CD4-positive, alpha-beta T cell treated with Interleukin-15 for 4 hours (primary cell): ENCODE measurements at places on chromosomes 2 and 18.

GRCh38 chr2:10890706-10891270 lies 20.9 kb upstream of the KCNF1 start:
- DNase-seq: no peak

- DNase-seq: no peak
Observed at GRCh38 chr18:396251-396555, 104.3 kb downstream of the COLEC12 start.

DNA sequence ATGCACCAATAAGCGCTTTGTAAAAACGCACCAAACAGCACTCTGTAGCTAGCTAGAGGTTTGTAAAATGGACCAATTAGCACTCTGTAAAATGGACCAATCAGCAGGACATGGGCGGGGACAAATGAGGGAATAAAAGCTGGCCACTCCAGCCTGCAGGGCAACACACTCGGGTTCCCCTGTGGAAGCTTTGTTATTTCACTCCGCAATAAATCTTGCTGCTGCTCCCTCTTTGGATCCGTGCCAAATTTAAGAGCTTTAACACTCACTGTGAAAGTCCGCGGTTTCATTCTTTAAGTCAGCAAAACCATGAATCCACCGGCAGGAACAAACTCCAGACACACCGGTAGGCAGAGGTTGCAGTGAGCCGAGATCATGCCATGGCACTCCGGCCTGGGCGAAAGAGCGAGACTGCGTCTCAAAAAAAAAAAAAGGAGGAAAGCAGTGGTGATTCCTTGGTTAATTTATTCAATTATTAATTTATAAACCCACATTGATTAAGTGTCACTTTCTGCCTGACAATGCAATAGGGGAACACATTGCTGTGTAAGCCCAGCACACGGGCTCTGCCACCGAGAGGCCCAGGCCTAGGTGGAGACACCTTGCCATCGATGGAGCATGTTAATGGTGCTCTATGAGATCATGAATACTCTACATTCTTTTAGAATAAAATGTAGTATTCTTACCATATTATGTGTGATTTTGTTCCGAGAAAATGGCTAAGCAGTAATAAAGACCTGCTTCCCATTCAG lies 687.6 kb upstream of the HS6ST1 start:
- no peak for DNase-seq

GRCh38 chr2:79702905-79703304 lies 190.1 kb downstream of the CTNNA2 start:
- no peak for DNase-seq

- DNase-seq: no peak
Observed at GRCh38 chr2:25387876-25388449, 46.2 kb upstream of the DNMT3A start.

DNA sequence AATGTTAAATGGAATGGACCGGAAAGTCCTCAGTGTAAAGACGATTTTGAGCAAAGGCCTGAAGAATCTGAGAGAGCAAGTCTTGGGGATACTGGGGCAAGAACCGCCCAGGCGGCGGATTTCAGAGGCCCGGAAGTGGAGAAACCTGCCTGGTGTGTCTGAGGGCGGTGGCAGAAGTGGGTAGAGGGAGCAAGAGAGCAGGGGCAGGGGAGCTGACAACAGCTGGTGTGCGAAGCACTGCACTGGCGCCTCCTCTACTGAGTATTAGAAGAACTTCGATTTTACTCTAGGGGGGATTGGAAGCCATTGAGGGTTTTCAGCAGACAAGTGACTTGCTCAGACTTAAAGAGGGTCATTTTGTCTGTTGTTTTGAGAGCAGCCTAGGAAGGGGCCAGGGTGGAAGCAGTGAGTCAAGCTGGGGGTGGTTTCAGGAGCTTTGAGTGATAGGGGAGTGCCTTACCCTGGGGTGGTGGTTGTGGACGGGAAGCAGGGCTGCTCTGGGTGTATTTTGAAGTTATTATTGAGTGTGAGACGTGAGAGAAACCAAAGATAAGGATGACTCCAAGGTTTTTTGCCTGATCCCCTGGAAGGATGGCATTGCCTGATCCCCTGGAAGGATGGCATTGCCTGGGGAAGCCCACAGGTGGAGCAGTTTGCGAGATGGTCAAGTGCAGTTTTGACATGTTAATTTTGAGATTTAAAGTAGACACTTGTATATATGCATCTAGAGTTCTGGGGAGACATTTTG lies 52.5 kb downstream of the ZNF236 start:
- DNase-seq: peak; percentile 21

DNA sequence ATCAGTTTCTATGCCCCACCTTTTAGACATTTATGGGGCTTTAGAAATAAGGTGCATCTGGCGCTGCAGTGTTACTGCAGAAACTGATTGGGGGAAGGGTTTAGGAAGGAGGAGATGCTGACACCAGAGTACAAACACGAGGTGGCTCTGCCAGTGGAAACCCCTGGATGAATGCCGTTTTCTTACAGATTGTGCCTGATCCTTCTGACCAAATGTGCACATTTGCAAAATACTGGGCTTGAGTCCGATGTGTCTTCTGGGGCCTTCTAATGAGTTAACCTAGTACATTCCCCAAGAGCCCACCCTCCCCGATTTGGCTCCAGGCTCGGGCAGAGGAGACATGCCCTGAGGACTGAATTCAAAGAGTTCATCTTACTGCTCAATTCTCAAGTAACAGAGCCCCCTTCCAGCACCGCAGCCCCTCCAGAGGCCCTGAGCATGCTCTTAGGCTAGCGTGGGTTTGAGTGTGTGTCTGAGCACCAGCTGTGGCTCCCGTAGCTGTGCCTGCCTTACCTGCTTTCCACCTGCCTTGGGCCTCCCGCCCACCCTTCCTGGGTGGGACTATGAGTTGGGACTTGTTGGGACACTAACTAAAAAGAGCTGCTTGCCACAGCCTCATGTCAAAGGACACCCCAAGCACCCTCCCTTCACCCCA lies 116.7 kb upstream of the COPS8 start:
- no peak for DNase-seq

DNA sequence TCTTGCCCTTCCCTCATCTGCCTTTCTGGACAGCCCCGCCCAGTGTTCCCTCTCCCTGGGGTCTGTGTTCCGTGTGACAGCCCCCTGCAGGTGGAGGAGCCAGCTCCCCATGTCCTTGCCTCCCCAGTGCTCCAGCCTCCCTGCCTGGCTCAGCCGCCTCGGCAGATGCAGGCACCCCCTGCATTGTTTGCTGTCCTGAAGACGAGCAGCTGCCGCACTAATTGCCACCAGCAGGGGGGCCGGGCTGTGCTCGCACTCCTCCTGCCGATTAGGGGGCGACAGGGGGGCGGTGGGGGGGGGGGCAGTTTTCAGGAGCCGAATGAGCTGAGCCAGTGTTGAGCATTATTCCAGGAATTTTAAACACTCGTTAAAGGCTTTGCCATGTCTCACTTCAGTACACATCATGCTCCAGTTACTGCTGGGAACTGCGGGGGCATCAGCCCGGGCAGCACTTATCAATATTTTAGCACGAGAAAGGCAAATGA lies 23.3 kb downstream of the SIX3 start:
- no peak for DNase-seq

GRCh38 chr2:181723731-181724130 lies 43.4 kb upstream of the NEUROD1 start:
- DNase-seq: no peak

GRCh38 chr2:167508709-167509108 lies 620.4 kb downstream of the XIRP2 start:
- DNase-seq: no peak

DNA sequence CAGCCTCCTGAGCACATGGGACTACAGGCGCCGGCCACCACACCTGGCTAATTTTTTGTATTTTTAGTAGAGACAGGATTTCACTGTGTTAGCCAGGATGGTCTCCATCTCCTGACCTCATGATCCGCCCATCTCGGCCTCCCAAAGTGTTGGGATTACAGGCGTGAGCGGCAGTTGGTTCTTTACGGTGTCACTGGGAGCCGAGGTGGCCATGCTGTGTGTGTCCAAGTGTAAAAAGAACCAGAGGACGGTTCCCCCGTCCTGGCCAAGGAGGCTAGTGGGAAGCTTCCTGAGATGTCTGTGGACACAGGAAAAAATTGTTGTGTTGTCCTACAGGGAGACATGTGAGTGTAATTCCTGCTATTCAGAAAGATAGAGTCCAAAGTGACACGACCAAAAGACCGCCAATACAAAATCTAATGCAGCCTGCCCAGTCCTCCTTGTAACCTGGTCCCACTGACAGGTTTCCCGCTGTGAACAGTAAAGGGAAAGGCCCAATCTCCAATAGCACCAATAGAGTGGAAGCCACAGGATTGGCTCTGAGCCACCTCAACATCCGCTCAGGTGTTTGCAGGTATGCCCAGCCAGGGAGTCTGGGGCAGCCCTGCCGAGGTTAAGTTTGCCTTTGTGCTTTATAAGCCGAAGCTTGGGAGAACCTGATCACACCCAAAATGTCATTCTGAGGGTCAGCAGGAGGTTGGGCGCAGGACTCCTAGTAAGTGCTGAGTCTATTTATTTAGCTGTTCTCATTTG lies 40.6 kb downstream of the NCK2 start:
- no peak for DNase-seq

DNA sequence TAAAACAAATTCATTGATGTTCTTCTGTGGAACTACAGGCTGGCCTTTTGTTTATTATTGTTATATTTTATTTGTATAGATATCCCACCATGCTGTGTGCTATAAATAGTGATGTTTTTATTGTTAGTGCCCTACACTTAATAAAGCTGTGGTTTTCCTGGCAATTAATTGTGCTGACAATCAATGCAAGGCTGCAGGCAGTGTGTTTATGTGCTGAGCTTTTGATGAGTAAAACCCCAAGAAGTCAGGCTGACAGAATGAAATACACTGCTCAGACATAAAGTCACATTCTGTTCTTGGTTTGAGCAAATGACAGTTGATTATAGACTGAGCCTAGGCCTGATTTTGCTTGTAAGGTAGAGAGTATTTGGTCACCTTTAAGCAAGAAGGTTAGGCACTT lies 362.7 kb downstream of the CPS1 start:
- DNase-seq: no peak

GRCh38 chr2:68907232-68907919 lies 36.2 kb upstream of the BMP10 start:
- peak; percentile 17 for DNase-seq

GRCh38 chr2:74278176-74278575 lies 65.0 kb downstream of the SLC4A5 start:
- no peak for DNase-seq

DNA sequence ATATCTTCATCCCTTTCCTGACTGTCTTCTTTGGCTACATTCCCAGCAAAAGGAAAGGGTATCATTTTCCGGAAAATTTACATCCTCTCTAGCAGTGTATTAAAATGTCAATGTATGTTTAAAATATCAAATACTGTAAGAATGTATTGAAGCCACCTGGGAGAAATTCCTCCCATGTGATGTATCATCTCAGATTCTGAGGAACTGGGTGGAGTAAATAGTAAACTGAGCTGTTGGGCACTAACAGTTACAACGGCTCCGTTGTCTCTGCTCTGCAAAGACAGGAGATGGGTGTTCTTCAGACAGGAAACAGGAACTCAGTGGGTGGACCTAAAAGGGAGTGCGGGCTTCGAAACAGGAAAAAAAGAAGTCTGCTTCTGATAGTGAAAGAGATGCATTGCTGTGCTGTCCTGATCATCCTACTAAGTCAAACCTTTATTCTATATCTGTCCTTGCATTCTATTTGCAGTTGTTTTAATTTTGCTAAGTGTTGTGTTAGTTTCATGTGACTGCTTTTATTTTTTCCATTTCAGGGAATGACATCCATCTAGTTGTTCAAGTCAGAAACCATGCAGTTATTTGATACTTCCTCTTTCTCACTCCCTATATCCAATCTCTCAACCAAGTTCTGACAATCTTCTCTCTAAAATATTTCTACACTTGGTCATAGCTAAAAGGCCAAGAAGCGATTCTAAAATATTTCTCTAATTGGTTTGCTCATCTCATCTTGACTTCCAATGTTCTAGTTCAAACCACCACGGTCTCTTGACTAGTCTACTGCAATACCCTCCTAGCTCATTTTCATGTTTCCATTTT lies 19.4 kb downstream of the DOK1 start:
- peak; percentile 28 for DNase-seq

GRCh38 chr2:188309364-188309763 lies 17.7 kb downstream of the GULP1 start:
- no peak for DNase-seq

DNA sequence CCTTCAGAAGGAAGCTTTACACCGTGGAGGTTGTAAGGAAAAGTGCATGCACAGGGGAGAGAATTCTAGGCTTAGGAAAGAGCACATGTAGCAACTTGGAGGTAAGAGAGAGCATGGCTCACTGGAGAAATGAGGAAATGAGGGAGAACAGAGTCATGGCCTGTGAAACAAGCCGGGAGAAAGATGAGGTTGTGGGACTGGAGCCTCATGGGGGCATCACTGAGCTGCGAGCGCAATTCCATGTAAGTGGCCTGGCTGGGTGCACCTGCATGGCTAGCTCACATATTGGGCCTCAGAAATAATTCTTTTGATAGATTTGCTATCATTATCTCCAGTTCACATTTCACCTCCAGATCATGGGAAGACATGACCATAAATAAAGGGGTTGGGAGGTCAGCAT lies 785.5 kb upstream of the RAB6C start:
- no peak for DNase-seq

GRCh38 chr18:35671966-35672603 lies 90.5 kb downstream of the GALNT1 start:
- no peak for DNase-seq

DNA sequence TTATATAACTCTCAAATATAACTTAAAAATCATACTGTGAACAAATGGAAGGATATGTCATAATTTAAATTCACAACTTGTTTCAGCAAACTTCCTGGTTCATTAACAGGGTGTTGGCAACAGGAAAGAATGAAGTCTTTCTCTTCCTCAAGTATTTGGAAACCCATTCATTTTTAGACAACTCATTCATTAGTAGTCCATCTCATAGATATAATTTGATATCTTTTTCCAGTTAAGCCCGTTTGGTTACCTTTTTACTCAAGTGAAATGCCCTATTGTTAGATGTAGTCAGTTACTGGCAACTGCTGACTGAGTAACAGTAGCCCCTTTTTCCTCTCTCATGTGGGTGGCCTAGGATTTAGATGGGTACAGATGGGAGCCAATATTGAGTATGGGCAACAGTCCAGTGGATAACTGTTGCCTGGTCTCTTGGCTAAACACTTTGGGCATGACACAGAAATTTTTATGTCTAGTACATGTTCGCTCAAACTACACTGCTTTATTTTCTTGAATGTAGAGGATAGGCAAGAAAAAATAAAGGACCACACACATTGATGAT lies 4.6 kb upstream of the UGP2 start:
- no peak for DNase-seq

- DNase-seq: no peak
Observed at GRCh38 chr2:184906709-184907108, 308.4 kb downstream of the ZNF804A start.

DNA sequence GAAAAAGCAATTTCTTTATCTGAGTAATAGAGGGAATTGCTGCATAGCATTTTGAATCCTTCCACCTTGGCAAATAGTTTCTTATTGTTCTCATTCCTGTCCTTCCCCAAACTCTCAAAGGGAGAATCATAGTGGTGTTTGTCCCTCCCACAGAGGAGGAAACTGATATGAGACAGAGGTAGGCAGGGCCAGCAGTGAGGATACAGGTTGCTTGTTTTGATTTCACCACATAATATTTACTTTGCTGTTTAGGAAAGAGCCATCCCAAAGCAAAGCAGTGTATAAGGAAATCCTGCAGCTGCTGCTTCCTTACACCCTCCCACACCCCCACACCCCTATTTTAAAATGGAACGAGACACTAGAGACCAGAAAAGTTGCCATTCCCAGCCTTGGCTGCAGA lies 195.3 kb downstream of the SETBP1 start:
- no peak for DNase-seq

- no peak for DNase-seq
Observed at GRCh38 chr2:25833566-25833965, 44.7 kb downstream of the ASXL2 start.

- DNase-seq: no peak
Observed at GRCh38 chr2:120343100-120343432, 2.9 kb upstream of the INHBB start.
